ENCODE measurements at places on chromosomes 5 and 9. TPM values are rescaled to one million over a fixed set of nuclear protein-coding genes. Genes with fewer than 3 reads are reported as not detected.

TMEM252 gene
- not detected for total RNA-seq

OR1L4 gene
- total RNA-seq, result not detected

HNRNPA0 gene
- 17.8 TPM for total RNA-seq

CA9 gene
- 2.2 TPM for total RNA-seq

NTNG2 gene
- total RNA-seq, result 1.6 TPM

PRRX2 gene
- 9.4 TPM for total RNA-seq

TNFSF15 gene
- 0.59 TPM for total RNA-seq

PLEKHG4B gene
- 6.0 TPM for total RNA-seq

CACNA1B gene
- total RNA-seq, result 0.30 TPM

IFNA21 gene
- not detected for total RNA-seq

SLC4A9 gene
- total RNA-seq, result not detected

TRAF2 gene
- 7.8 TPM for total RNA-seq

PCSK1 gene
- total RNA-seq, result under 0.01 TPM
